C1 segment of cervical spinal cord (tissue), 14 donors: ENCODE measurements at places on chromosomes 3 and 15.

DNA sequence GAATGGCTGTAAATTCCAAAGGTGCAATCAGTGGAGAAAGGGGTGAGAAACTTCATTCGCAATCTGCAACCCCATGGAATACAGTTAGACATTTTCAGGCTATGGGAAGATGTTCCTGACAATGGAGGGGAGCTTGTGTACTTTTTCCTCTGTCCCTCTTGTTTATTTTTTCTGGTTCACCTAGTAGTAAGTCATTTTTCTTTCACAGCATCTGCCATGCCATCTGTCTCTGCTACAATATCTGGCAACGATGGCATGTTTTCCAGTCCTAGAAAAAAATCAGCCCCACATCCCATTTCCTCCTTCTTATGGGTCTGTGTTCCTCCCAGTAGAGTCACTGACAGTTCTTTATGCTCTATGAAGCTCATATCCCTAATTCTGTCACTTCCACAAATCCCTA, 76.0 kb downstream of the SSR3 start:
- DNase-seq, result no peak

DNA sequence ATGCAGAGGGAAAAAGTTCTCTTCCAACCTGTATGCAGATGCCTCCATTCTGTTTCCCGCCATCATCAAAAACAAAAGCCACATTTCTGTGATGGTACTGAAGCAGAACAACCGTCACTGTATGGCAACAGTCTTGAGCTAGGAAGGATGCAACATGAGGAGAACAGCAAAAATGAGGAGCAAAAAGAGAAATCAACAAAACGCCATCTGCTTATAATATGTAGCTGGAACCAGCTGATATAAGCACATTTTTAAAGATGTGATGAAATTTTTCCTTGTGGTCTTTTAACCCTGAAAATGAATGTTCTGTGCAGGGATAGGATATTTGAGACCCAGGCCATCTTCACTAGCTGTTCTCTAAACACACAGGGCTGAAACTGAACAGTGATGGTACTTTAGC, 287.0 kb downstream of the ZIC4 start:
- DNase-seq, result no peak

DNA sequence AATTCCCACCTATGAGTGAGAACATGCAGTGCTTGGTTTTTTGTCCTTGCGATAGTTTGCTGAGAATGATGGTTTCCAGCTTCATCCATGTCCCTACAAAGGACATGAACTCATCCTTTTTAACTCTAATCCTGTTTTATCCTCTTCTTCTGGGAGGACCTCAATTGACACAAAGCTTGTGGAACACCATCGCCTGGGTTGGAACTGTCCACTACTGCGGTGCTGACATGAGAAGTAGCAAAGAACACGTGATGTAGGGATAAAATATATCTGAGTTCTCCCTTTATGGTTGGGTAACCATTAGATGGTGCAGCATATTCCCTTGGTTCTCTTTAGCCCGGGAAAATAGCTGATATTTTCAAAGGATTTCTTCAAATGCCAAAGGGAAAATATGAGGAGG, 105.3 kb upstream of the TOPAZ1 start:
- DNase-seq, result no peak

- no peak for DNase-seq
Measured at GRCh38 chr15:34206011-34206410, 3.9 kb downstream of the KATNBL1 start.

- no peak for DNase-seq
Measured at GRCh38 chr15:39215015-39215414, 365.9 kb upstream of the THBS1 start.

DNA sequence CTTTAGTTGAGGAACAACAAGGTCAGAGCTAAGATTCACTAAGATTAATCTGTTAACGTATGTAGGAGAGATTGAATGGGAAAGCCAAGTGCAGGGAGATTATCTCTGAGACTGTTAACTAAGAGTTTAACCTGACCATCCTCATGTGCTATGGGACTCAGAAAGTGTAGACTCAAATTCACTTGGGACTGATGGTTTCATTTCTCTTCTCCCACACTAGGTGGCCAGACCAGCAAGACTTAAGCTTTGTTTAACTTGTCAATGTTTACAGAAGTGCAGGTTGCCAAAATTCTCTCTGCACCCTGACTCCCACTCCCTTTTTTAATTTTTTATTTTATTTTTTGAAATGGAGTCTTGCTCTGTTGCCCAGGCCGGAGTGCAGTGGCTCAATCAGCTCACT, 6.3 kb upstream of the HEXA start:
- no peak for DNase-seq
